ENCODE measurements at places on chromosomes 2 and 18. TPM values are rescaled to one million over a fixed set of nuclear protein-coding genes. Genes with fewer than 3 reads are reported as not detected.
A peak's percentile ranks its signal among the peaks of the same experiment; 100 is the strongest.

The KCNS3 gene
- 0.25 TPM for total RNA-seq

GRCh38 chr2:105447476-105447875, 48.6 kb upstream of the FHL2 start:
- H3K27ac ChIP-seq: no peak overlapping the region
- no peaks in the 10 kb centered on the region for H3K27me3 ChIP-seq
- H3K4me3 ChIP-seq: no peak overlapping the region
- H3K36me3 ChIP-seq: no peaks in the 10 kb centered on the region

DNA sequence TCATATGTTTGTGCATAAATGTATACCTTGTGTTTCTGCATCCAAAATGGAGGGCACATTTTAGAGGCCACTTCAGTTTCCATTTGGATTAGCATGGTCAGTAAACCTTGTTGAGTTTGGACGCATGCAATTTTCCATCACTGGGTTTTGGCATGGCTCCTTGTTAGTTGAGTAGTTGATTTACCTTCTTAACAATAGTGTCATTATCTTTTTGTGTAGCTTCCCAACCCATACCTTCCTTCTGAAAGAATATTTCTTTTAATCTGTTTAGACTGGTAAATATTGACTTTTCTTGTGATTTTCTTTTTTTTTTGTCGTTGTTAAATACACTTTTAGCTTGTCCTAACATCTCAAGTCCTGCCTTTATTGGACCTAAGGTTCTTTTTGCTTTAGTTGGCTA, 15.5 kb downstream of the RPIA start:
- H3K27ac ChIP-seq: no peak overlapping the region
- no peaks in the 10 kb centered on the region for H3K27me3 ChIP-seq
- no peak for DNase-seq
- H3K4me3 ChIP-seq: no peak overlapping the region
- H3K36me3 ChIP-seq: peaks cover 21% of the 10 kb centered on the region

- no peak overlapping the region for H3K27ac ChIP-seq
- peaks cover 13% of the 10 kb centered on the region for H3K4me1 ChIP-seq
- DNase-seq: no peak
- peaks cover 6% of the 10 kb centered on the region for H3K36me3 ChIP-seq
- no peaks in the 10 kb centered on the region for H3K27me3 ChIP-seq
These were observed 5.4 kb downstream of the GALM start for GRCh38 chr2:38671303-38671702.

DNA sequence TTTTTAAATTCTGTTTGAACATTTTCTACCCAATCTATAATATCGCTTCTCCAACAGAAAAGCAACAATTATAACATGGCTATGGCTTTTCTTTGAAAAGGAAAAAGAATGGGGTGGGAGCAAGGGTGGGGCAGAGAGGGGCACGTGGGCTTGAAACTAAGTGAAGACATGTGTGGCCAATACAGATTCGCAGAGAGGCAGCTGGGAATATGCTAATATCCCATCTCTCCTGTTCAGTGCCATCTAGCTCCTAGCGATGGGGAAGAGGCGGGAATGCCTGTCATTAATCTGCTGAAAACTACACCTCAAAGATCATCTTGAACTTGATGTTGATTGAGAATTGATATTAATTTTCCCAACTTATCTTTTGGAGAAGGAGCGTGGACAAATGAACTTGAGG, 65.5 kb upstream of the ITGA6 start:
- no peak overlapping the region for H3K27ac ChIP-seq
- H3K4me3 ChIP-seq: no peak overlapping the region
- no peaks in the 10 kb centered on the region for H3K27me3 ChIP-seq
- no peak for DNase-seq
- H3K4me1 ChIP-seq: no peaks in the 10 kb centered on the region
- no peaks in the 10 kb centered on the region for H3K36me3 ChIP-seq

The HOXD4 gene
- not detected for total RNA-seq

- H3K27me3 ChIP-seq: peaks cover 15% of the 10 kb centered on the region
- DNase-seq: no peak
- no peak overlapping the region for H3K27ac ChIP-seq
- no peaks in the 10 kb centered on the region for H3K4me1 ChIP-seq
- no peaks in the 10 kb centered on the region for H3K36me3 ChIP-seq
These were observed 40.9 kb downstream of the GATA6 start for GRCh38 chr18:22210311-22210754.

The EVA1A gene
- not detected for total RNA-seq

- no peak overlapping the region for H3K27ac ChIP-seq
- H3K27me3 ChIP-seq: no peaks in the 10 kb centered on the region
- no peaks in the 10 kb centered on the region for H3K4me1 ChIP-seq
These were observed 28.0 kb downstream of the SRSF7 start for GRCh38 chr2:38723173-38723572.

GRCh38 chr2:134943540-134943939, 24.9 kb downstream of the CCNT2 start:
- no peaks in the 10 kb centered on the region for H3K4me1 ChIP-seq
- H3K4me3 ChIP-seq: no peak overlapping the region
- H3K36me3 ChIP-seq: peaks cover 92% of the 10 kb centered on the region
- no peak for DNase-seq
- H3K27me3 ChIP-seq: no peaks in the 10 kb centered on the region

The MARS2 gene
- total RNA-seq: 17.6 TPM

DNA sequence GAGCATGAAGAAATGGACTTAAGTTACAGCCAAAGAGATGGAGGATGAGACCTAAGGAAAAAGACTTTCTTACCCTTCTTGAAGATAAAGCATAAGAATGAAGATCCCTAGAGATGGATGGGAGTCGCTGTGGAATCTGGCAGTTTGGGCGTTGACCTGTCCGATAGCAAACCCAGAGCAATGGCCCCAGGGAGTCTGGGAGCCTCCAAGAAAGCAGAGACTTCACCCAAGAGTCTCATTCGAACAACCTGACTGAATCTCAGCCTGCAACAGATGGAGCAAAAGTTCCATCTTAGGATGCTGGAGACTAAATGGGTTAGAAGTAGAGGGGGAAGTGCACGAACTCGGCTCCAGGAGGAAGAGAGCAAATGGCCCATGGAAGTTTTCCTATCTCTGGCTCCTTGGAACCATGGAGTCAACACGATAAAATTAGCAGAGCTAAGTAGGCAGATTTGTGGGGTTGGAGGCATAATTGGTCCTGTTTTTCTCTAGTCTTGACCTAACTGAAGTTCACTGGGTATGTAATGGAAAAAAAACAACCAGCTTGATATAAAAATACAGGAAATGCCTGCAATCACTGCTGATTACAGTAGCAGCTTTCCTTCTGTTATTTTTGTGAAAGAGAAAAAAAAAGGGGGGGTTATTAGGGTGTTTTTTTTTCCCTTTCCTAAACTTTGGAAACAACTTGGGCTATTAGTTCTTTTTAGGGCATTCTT, 178.4 kb upstream of the EPAS1 start:
- H3K36me3 ChIP-seq: no peaks in the 10 kb centered on the region
- H3K27me3 ChIP-seq: no peaks in the 10 kb centered on the region
- H3K27ac ChIP-seq: no peak overlapping the region
- no peak overlapping the region for H3K4me3 ChIP-seq
- no peak for DNase-seq
- H3K4me1 ChIP-seq: no peaks in the 10 kb centered on the region

The POTEF gene
- total RNA-seq: 2.2 TPM

DNA sequence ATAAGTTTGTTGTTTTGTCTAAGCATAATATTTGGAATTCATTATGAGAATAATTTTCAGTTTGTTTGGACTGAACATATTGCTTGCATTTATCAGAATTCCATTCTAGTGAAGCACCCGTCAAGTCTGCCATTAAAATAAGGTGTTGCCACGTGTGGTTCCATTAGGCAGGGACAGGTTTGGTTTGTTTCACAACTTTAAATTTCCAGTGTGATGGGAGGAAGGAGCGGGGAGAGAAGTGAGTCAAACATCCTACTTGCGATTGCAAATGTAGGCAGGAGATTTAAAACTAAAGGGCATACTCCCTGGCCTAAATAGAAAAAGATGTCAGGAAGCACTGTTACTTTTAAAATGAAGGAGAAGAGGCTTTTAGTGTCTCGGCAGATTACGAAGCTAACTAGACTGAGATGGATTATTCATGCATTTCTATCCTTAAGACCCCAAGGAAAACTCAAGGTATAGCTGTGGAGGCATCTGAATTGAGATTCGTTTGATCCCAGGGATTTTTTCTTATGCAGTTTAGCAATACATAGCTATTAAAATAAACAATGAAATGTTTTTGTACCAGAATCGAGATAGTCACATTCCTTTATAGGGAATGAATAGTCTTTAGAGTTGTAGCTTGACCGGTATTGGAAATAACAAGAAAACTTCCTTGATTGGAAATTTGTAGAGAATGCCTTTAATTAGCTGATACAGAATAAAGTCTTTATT, 19.8 kb downstream of the GRHL1 start:
- peaks cover 7% of the 10 kb centered on the region for H3K36me3 ChIP-seq
- H3K27me3 ChIP-seq: no peaks in the 10 kb centered on the region
- no peak for DNase-seq
- no peak overlapping the region for H3K4me3 ChIP-seq
- H3K4me1 ChIP-seq: peaks cover 37% of the 10 kb centered on the region

DNA sequence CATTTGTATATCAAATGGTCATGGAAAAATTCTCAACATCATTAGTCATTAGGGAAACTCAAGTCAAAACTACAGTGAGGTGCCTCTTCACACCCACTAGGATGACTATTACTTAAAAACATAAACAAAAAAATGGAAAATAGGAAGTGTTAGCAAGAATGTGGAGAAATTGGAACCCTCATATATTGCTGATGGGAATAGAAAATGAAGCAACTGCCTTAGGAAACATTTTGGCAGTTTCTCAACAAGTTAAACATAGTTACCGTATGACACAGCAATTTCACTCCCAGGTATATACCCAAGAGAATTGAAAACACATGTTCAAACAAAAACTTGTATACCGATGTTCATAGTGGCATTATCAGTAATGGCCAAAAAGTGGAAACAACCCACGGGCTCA, 18.1 kb upstream of the CYP26B1 start:
- no peaks in the 10 kb centered on the region for H3K4me1 ChIP-seq
- peaks cover 4% of the 10 kb centered on the region for H3K27me3 ChIP-seq
- no peak for DNase-seq
- no peak overlapping the region for H3K27ac ChIP-seq

DNA sequence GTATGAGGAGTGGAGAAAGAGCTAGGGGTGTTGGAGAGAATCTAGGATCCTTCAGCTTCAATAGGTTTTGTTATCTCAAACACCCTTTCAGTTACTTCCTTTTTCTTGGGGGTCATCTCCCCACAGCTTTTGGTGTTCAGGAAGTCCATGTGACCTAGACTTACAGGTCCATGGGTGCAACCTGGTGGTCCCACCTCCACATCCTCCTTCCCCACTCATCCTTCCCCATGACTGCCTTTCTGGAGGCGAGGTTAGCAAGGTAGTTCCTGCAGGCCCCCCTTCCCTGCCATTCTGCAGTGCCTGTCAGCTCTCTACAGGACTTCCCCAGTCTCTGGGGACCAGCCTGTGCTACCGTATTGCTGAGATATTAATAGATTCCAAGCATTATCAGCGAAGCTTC, 107.6 kb downstream of the TMEM17 start:
- H3K36me3 ChIP-seq: no peaks in the 10 kb centered on the region
- no peaks in the 10 kb centered on the region for H3K4me1 ChIP-seq
- peak overlapping the region; percentile 13 for H3K27ac ChIP-seq
- H3K27me3 ChIP-seq: no peaks in the 10 kb centered on the region
- no peak overlapping the region for H3K4me3 ChIP-seq
- DNase-seq: no peak

- H3K36me3 ChIP-seq: no peaks in the 10 kb centered on the region
- H3K27me3 ChIP-seq: no peaks in the 10 kb centered on the region
- H3K4me1 ChIP-seq: peaks cover 15% of the 10 kb centered on the region
- H3K4me3 ChIP-seq: no peak overlapping the region
These were observed 20.2 kb upstream of the KLF11 start for GRCh38 chr2:10022966-10023662.

The RBM44 gene
- total RNA-seq: 0.04 TPM

The FAM110C gene
- not detected for total RNA-seq

- DNase-seq: peak; percentile 79
- peaks cover 23% of the 10 kb centered on the region for H3K4me1 ChIP-seq
- H3K27ac ChIP-seq: peak overlapping the region; percentile 75
- H3K4me3 ChIP-seq: peak overlapping the region; percentile 76
- H3K36me3 ChIP-seq: peaks cover 4% of the 10 kb centered on the region
These were observed 600 bp downstream of the RALB start for GRCh38 chr2:120253021-120253882.

DNA sequence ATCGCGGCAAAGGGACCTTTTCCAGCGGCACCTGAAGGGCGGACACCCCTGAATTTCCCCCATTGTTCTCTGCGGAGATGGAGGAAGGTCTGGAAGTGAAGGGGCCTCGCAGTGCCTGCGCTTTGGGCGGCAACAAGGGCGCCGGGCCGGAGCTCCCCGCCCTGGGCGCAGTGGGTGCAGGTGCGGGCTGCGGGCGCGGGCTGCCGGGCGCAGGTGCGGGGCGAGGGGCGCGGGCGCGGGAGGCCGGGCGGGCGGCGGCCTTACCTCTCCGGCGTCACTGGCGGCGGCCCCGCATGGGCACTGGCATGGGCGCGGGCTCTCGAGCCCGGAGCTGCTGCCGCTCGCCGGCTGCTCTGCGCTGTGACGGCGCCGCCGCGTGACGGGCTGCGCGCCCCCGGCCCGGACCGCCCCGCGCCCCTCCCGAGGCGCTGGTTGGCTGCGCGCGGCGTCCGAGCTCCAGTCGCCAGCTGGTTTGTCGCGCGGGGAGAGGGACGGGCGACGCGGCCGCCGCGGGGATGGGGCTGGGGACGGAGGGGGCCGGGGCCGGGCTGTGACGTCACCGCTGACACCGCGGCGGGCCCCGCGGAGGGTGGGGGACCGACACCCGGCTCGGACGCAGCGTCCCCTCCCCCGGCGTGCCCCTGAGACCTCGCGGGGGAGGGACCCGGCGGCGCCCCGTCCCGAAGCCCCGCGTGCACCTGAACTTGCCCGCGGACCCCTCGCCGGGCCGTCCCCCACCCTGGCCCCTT, at the start of gene KIF1A:
KIF1A (minus strand) TSS at position 362 of the 749 bp plus-strand sequence. CDS start 22,467 bp downstream, outside the sequence.
- peaks cover 2% of the 10 kb centered on the region for H3K27me3 ChIP-seq
- no peak for DNase-seq

- no peak for DNase-seq
- no peaks in the 10 kb centered on the region for H3K4me1 ChIP-seq
- no peaks in the 10 kb centered on the region for H3K27me3 ChIP-seq
- no peaks in the 10 kb centered on the region for H3K36me3 ChIP-seq
These were observed 122.2 kb downstream of the ACKR3 start for GRCh38 chr2:236691799-236692167.

Data from K562 (cell line).